ENCODE measurements at places on chromosomes 13 and 19. TPM values are rescaled to one million over a fixed set of nuclear protein-coding genes. Genes with fewer than 3 reads are reported as not detected.

Gene ZNF540
- 12.0 TPM for total RNA-seq

Gene WDR88
- total RNA-seq, result not detected

Gene ARHGAP33
- total RNA-seq, result 19.5 TPM

- no peaks in the 10 kb centered on the region for H3K27me3 ChIP-seq
- H3K4me3 ChIP-seq, result no peak overlapping the region
- no peaks in the 10 kb centered on the region for H3K4me1 ChIP-seq
- no peaks in the 10 kb centered on the region for H3K36me3 ChIP-seq
Observed at GRCh38 chr13:83150616-83151307, 731.5 kb downstream of the SLITRK1 start.

GRCh38 chr13:71605744-71606143, 261.3 kb downstream of the DACH1 start:
- H3K27ac ChIP-seq, result no peak overlapping the region
- H3K36me3 ChIP-seq, result no peaks in the 10 kb centered on the region
- H3K4me3 ChIP-seq, result no peak overlapping the region
- DNase-seq, result no peak
- H3K4me1 ChIP-seq, result no peaks in the 10 kb centered on the region

GRCh38 chr19:47419030-47419783, at the start of gene MEIS3:
TSS of gene MEIS3 (minus strand) at chr19:47419527. CDS start at chr19:47419081, 446 bp downstream.
- H3K27me3 ChIP-seq, result peaks cover 75% of the 10 kb centered on the region
- no peak within 1 kb of the TSS for H3K27ac ChIP-seq
- H3K4me3 ChIP-seq, result no peak within 1 kb of the TSS
- H3K36me3 ChIP-seq, result no peaks in the 10 kb centered on the region
- DNase-seq, result no peak

GRCh38 chr13:41561170-41561569, 103.8 kb downstream of the RGCC start:
- H3K27me3 ChIP-seq, result no peaks in the 10 kb centered on the region
- no peaks in the 10 kb centered on the region for H3K36me3 ChIP-seq
- H3K27ac ChIP-seq, result no peak overlapping the region
- H3K4me3 ChIP-seq, result no peak overlapping the region
- no peak for DNase-seq

DNA sequence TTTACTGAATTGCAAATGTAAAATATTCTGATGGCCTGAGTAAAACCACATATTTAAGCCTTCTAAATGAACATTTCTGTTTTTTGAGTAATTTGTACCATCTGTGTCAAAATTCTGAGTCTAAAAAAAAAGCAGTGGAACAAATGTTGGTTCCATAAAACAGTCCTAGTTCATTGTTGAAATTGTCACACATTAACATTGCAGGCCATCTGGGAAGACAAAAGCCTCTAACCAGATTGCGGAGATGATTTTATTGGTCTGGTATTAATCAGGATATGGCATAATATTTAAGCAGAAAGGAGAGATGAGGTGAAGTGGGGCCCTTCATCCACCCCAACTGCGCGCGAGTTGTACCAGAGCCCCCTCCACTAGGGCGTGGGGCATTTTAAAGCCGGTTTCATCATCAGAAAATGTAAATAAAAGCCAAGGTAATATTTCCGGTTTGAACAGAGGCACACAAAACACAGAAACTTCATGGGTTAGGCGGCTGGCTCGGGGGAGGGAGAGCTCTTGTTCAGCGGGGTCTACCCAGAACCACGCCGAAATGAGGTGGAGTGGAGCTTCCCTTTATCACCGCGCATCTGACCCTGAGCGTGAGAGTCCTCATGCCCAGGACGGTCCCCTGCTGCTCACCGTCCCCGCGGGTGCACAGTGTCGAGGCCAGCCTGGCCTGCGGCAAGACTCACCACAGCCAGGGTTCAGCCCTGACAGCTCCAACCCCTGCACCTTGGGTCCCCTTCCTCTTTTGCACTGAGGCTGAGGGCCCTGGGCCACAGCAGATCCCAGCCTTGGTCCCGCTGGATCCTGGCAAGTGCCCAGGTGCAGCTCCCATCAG, 169.2 kb downstream of the URI1 start:
- H3K36me3 ChIP-seq, result no peaks in the 10 kb centered on the region
- H3K4me1 ChIP-seq, result no peaks in the 10 kb centered on the region
- H3K27me3 ChIP-seq, result peaks cover 6% of the 10 kb centered on the region
- DNase-seq, result no peak
- H3K27ac ChIP-seq, result no peak overlapping the region
- H3K4me3 ChIP-seq, result no peak overlapping the region

DNA sequence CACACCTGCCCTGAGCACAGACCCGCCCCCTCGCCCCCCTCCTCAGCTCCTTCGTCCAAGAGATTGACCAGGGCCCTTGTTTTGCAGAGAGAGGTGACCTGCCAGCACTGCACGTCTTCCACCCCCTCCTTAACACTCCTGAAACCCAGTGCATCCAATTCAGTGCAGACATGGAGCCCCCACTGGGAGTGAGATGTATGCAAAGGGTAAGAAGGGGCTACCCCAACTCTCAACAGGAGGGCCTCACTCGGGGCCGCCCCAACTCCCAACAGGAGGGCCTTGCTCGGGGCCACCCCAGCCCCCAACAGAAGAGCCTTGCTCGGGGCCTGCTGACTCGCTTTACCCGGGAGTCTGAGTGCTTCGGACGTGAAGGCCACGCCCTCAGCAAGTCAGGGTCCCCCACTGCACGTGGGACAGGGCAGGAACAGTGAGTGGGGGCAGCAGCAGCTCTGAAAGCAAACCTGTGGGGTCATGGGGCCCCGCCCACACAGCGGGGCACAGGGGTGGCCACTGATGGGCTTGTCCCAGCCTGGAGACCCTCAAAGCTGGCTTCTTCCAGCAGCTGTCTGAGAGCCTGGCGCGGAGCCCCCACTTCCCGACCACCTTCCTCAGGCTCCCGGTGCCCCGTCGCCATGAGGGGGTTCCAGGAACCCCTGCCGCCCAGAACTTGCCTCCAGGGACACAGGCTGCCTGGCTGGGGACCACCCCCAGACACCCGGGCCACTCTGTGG, 5.6 kb downstream of the CACTIN start:
- no peak overlapping the region for H3K27ac ChIP-seq
- no peak for DNase-seq
- no peak overlapping the region for H3K4me3 ChIP-seq
- no peaks in the 10 kb centered on the region for H3K27me3 ChIP-seq
- peaks cover 35% of the 10 kb centered on the region for H3K4me1 ChIP-seq

- no peaks in the 10 kb centered on the region for H3K36me3 ChIP-seq
- peaks cover 11% of the 10 kb centered on the region for H3K27me3 ChIP-seq
- H3K27ac ChIP-seq, result no peak overlapping the region
- H3K4me3 ChIP-seq, result no peak overlapping the region
- H3K4me1 ChIP-seq, result no peaks in the 10 kb centered on the region
Observed at GRCh38 chr13:110263404-110263803, 43.6 kb downstream of the COL4A1 start.

- H3K36me3 ChIP-seq, result no peaks in the 10 kb centered on the region
- H3K27ac ChIP-seq, result no peak overlapping the region
- H3K27me3 ChIP-seq, result peaks cover 24% of the 10 kb centered on the region
- peak; percentile 90 for DNase-seq
Observed at GRCh38 chr19:47436712-47437401, 17.5 kb upstream of the MEIS3 start.

DNA sequence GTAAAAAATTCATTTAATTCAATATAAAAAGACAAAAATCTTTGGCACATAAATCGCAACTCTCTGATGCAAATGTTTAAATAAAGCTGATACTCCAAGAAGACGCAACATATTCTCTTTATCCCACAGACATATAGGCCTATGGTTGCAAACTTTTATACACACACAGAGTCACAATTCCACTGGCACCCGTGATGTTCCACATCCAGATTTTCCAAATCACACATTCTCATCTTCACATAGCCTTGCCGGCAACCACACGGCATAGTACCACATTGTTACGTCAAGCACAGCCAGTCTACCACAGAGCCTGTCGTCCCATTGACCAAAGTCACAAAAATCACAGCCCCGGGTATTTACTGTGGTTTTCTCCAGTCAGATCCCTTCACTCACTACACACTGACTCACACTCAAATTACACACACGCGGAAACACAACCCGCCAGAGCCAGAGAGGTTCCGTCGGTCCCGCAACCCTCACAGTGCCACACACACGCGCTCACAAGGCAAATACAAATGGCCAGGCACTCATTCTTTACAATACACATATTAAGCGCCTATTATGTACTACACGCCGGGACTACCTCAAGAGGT, 546 bp upstream of the ZNF546 start:
- peak overlapping the region; percentile 84 for H3K27ac ChIP-seq
- peaks cover 24% of the 10 kb centered on the region for H3K4me1 ChIP-seq
- DNase-seq, result no peak
- peak overlapping the region; percentile 71 for H3K4me3 ChIP-seq

GRCh38 chr19:49827034-49827433, 8.9 kb downstream of the MED25 start:
- no peak overlapping the region for H3K4me3 ChIP-seq
- H3K4me1 ChIP-seq, result peaks cover 2% of the 10 kb centered on the region
- no peak for DNase-seq
- no peaks in the 10 kb centered on the region for H3K27me3 ChIP-seq
- peaks cover 69% of the 10 kb centered on the region for H3K36me3 ChIP-seq

GRCh38 chr19:3056417-3057088, 5.7 kb downstream of the TLE5 start:
- no peaks in the 10 kb centered on the region for H3K27me3 ChIP-seq
- DNase-seq, result no peak
- H3K27ac ChIP-seq, result no peak overlapping the region
- peaks cover 77% of the 10 kb centered on the region for H3K36me3 ChIP-seq

DNA sequence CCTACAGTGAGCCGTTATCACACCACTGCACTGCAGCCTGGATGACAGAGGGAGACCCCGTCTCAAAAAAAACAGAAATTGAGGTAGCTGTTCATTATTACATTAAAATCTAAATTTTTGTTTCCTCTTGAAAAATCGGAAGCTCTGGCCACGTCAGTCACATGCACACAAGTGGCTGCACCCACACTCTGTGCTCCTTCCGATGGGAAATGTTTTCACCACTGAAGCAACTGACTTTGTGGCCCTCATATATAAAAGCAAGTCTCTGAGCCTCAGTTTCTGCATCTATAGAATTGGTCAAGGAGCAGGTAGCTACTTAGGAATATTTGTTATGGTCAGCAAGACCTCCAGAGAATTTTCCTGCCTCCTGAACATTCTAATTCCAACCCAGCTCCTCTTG, 4.5 kb downstream of the LRRC25 start:
- H3K4me3 ChIP-seq, result peak overlapping the region; percentile 3
- H3K27ac ChIP-seq, result no peak overlapping the region
- peaks cover 31% of the 10 kb centered on the region for H3K27me3 ChIP-seq
- no peak for DNase-seq
- no peaks in the 10 kb centered on the region for H3K36me3 ChIP-seq
